ENCODE measurements at places on chromosomes 7 and 10.
A peak's percentile ranks its signal among the peaks of the same experiment; 100 is the strongest.

- DNase-seq: no peak
Observed at GRCh38 chr7:154644366-154644765, 358.6 kb downstream of the PAXIP1 start.

- no peak for DNase-seq
Observed at GRCh38 chr10:6229746-6230145, 27.0 kb downstream of the PFKFB3 start.

GRCh38 chr10:114470956-114471905, 66.9 kb upstream of the AFAP1L2 start:
- peak; percentile 68 for DNase-seq

DNA sequence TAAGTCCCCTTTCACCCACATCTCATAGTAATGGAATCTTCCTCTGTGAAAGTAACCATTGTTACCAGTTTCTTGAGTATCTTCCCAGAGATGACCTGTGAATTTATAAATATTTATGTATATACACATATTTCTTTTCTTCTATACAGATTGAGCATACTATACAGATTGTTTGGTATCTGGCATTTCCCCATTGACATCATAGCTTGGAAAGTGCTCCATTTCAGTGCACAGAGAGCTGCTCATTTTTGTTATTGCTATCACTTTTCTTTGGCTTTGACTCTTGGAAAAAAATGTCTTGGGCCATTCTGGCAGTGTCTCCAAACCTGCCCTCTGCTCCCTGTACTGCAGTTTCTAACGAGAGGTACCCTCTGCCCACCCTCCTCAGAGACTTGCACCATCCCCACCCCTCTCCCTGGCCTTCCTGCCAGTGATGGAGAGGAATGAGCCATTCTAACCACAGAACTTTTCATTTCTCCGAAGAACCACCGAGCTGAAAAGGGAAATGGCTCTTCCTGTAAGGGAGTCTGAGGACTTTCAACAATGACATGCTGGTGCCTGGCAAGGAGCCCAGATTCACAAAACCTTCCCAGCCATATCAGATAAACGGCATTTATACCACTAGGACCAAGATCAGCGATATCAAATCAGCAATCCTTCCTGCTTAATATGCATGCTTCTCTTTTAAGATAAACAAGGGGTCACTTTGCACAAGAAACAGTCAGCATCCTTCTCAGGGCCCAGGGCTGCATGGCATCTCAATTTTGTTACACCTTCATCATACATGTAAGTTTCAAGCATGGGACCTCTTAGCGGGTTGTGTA, 19.7 kb upstream of the CCSER2 start:
- DNase-seq: peak; percentile 37

GRCh38 chr10:69649786-69650550, 19.9 kb downstream of the FAM241B start:
- DNase-seq: no peak

- no peak for DNase-seq
Observed at GRCh38 chr7:102914585-102914984, 1.8 kb downstream of the LRRC17 start.

- DNase-seq: no peak
Observed at GRCh38 chr10:125684581-125684980, 1.6 kb upstream of the TEX36 start.

DNA sequence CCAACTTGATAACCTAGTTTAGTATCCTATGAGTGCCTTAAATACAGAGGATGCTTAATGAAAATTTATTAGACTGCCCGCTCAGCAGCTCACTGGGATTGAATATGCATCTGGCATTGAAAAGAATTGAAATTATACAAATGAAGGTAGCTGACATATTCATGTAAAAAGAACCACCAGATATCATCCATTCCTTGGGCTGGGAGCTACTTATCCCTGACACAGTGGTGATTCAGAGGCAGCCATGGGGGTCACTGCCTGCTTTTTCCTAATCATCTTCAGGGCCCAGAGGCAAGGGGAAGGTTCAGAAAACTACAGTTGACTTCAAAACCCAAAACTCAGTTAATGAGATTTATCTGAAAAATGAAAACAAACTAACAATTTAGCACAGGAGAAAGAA, 120.9 kb downstream of the TRIL start:
- no peak for DNase-seq

- no peak for DNase-seq
Observed at GRCh38 chr10:58109731-58110130, 158.0 kb downstream of the IPMK start.

DNA sequence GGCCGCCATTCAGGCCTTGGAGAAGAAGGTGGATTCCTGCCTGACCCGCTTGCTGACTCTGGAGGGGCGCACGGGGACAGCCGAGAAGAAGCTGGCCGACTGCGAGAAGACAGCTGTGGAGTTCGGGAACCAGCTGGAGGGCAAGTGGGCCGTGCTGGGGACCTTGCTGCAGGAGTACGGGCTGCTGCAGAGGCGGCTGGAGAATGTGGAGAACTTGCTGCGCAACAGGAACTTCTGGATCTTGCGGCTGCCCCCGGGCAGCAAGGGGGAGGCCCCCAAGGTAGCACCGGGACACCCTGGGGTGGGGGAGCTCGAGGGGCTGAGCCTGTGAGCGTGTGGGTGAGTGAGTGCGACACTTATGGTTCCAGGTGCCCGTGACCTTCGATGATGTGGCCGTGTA, 4.5 kb downstream of the ZNF783 start:
- DNase-seq: no peak

DNA sequence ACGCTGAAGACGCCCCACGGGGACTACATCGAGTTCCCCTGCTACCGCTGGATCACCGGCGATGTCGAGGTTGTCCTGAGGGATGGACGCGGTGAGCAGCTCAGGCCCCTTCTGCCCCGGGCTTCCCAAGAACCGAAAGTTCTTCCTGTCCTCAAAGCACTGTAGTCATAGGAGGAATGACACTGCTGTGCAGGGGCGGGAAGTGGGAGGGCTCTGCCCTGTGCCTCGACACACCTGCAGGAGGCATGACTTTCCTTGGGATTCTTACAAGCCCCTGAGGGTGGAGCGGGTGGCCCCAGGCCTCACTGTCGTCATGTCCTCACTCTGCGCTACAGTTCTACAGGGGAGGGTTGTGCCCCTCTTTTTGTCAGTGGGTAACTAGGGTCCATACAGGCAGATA, 8.6 kb downstream of the ALOX5 start:
- DNase-seq: no peak

GRCh38 chr7:131681961-131682360, 125.5 kb upstream of the PODXL start:
- DNase-seq: no peak

GRCh38 chr10:89702121-89702480, 711 bp downstream of the KIF20B start:
- peak; percentile 26 for DNase-seq

GRCh38 chr10:24605141-24605540, 118.5 kb downstream of the ARHGAP21 start:
- no peak for DNase-seq

GRCh38 chr7:5659584-5659983, 121.9 kb downstream of the RNF216 start:
- DNase-seq: no peak

GRCh38 chr7:38411404-38411803, 138.0 kb upstream of the TARP start:
- DNase-seq: no peak

- DNase-seq: no peak
Observed at GRCh38 chr10:69065406-69066361, 22.2 kb upstream of the SRGN start.

DNA sequence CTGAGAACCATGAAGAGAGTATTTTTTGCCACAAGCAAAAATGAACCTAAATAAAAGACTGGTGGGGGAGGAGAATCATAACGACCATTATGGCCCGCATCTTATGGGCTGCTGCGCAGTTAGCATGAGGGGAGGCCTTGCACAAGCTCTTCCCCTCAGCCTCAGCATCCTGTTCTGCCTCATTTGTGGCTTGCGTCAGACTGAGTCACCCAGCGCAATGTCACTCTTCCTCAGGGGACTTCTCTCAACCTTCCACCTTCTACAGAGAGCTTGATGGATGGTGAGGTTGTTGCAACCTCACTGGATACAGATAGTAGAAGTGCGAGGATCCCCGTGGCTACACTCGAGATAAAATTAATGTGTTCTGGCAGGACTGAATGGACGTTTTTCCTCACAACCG, 16.8 kb upstream of the GPR15LG start:
- peak; percentile 49 for DNase-seq

DNA sequence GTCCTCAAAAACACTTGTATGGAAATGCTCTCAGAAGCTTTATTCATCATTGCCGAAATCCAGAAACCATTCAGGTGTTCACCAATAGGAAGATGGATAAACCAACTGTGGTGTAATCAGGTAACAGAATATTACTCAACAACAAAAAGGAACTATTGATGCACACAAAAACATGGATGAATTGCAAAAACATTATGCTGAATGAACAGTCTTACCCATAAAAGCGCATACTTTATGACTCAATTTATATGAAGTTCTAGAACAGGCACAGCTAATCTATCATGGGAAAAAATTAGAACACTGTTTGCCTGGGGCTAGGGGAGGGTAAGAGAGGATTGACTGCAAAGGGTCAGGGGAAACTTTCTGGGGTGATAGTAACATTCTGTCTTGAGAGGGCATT, 26.9 kb upstream of the GSAP start:
- no peak for DNase-seq

DNA sequence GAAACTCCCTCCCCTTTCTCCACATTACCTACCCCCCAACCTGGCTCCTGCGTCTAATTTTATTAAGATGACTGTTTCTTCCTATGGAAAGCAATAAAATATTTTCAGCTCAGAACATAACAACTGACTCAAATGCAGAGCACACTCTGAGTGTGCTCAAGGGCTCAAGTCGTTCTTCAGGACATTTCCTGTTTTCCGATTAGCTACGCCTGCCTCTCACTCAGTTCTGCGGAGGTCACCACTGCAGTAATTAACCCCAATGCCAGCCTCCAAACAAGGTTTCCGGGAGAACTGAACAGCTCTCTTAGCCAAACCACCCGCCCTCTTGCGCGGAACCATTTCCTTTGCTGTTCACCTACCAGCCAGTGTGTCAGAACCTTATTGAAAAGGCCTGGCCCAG, 19.3 kb downstream of the MYOF start:
- no peak for DNase-seq

DNA sequence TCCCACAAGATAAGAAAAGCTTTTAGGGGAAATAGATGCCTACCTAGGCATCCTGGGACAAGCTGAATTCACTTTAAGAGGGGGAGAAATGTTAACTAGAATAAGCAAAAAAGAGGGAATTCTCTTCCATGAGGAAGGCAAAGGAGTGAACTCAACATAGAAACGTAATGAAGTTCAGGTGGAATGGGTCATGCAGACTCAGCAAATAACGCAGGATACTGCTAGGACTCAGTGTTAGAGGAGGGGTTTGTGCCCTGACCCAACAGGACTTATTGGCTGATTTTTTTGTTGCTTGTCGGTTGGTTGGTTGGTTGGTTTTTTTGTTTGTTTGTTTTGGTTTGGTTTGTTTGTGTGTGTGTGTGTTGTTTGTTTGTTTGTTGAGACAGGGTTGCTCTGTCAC, 9.3 kb downstream of the OR2A14 start:
- no peak for DNase-seq

GRCh38 chr10:109062371-109062770, 860.9 kb downstream of the XPNPEP1 start:
- no peak for DNase-seq

GRCh38 chr7:14000247-14000646, 10.8 kb upstream of the ETV1 start:
- no peak for DNase-seq

DNA sequence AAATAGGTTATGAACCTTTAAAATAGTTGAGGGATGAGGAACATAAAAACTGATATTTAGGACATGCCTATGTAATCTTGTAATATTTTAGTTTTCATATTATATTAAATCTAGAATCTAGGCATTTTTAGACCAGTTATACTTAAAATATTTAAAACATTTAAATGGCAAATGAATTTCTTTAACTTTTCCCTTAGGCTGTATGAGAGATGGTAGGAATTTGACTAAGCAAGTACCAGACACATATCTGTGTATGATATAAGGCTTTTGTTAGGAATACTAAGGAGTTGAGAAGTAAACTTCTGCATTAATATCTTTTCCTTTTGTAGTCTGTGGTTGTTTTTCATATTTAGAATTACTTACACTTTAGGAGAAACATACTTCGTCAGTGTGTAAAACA, 25.1 kb downstream of the SEPTIN7 start:
- no peak for DNase-seq

DNA sequence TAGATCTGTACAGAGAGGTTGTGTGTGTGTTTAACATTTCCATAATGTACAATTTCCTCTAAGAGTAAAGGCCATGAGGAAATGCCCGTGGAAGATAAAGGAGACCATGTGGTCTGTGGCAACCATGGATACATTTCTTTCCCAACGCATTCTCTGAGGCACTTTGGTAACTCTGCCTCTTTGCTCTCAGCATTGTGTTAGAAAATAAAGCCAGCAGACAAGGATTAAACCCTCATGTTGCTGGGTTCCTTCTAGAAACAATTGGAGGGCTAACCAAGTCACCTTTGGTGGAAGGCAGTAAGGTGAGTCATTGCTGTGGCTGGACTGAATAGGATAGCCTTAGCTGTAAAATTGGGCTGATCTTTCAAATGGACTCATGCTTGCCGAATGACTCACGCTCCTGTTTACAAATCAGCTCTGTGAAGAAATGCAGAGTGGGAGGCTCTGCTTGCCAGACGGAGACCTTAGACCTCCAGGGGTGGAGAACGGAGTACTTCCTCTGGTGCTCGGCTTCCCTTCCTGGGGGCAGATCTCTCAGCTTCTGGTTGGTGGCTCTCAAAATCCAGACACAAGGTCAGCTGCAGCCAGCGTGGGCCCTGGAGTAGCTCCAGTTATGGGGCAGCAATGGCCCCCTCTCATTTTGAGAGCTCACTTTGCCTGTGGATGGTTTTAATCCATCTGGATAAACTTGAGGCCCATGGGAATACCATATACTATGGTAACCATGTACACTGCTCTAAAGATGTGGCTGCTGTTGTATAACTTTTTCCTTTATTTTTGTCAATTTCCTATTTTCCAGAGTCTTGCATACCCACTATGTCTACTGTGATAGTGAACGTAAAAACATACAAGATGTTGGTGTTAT, 137.3 kb downstream of the TCF7L2 start:
- DNase-seq: no peak

- no peak for DNase-seq
Observed at GRCh38 chr10:128657548-128657947, 531.3 kb upstream of the MKI67 start.

GRCh38 chr10:247480-247879, 112.2 kb downstream of the ZMYND11 start:
- no peak for DNase-seq

DNA sequence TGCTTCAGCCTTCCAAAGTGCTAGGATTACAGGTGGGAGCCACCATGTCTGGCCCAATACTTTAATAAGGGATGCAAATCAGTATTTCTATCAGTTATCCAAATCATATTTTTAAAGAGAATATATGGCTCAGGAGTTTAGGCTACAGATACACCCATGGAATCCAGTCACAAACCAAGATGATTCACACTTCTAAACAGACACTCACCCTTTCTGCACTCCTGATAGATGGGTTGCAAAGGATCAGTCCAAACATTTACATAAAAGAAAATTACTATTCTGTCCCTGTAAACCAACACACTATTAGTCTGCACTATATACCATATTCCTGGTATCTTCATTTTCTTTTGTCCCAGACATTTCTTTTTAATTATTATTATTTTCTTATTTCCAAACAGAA, 2.2 kb downstream of the MORN4 start:
- no peak for DNase-seq

Data from activated T-cell treated with anti-CD3 and anti-CD28 coated beads, Interleukin-2, amount 50 U/mL, for 1 hour (primary cell).